ENCODE measurements at places on chromosomes 1 and 21. TPM values are rescaled to one million over a fixed set of nuclear protein-coding genes. Genes with fewer than 3 reads are reported as not detected.

Gene ST6GALNAC5
- 6.4 TPM for total RNA-seq

- DNase-seq: no peak
These were observed 16.5 kb upstream of the ZMYM1 start for GRCh38 chr1:35062518-35063196.

- no peak for DNase-seq
These were observed 394.3 kb downstream of the KCNH1 start for GRCh38 chr1:210739627-210740026.

GRCh38 chr1:155389826-155390225 is 69.1 kb downstream of the RUSC1 start:
- no peak for DNase-seq

Gene RGS13
- total RNA-seq: not detected

DNA sequence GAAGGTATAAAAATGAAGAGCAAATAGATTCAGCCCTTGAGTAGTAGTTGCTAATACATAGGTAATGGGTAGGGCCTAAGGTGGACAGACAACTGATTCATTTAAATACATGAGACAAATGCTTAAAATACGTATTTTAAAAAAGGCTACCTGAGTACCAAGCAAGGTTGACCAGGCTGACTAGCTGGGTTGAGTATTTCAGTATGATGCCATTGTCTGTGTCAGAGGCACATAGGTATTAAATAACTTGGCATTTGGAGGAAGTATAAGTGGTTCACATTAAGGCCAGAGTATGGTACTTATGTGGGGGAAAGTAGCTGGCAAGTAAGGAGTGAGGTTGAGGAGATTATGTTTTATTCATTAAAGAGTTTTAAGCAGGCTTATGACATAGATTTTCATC is 19.4 kb downstream of the NEK7 start:
- DNase-seq: no peak

GRCh38 chr1:243562473-243562872 is 287.6 kb downstream of the AKT3 start:
- no peak for DNase-seq

DNA sequence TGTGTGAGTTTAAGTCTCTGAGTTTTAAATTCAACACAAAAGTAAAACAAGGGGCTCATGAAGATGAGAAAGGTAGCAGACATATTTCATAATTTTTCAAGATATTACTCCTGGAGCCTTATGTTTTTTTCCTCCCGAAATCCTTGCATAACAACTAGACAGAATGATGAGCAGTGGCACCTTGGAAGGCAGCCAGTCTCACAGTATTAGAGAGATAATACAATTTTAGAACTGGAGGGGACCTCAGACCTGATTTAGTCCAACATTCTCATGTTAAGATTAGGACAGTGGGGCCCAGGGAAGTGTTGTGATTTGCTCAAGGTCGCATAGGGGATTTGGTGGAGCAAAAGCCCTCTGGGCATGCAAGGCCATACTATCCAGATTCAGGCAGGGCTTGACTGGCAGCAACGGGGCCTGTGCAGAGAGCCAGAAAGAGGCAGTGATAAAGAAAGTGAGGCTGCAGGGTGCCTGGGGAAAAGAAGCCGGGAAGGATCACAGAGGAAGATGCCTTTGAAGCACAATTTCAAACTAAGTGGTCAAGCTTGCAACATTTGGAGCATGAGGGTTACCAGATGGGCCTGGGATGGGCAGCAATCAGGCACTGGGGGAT is 31.4 kb upstream of the BCL9 start:
- DNase-seq: peak; percentile 37

Gene TMEM269
- 0.07 TPM for total RNA-seq
